Muscle of arm (tissue), 14 donors: ENCODE measurements at places on chromosomes 1 and 21. TPM values are rescaled to one million over a fixed set of nuclear protein-coding genes. Genes with fewer than 3 reads are reported as not detected.
A peak's percentile ranks its signal among the peaks of the same experiment; 100 is the strongest.

The CLDN17 gene
- not detected for polyA plus RNA-seq

GRCh38 chr1:84301004-84301784 lies at the start of gene SAMD13:
Gene SAMD13, plus strand, starts transcription at chr1:84301708. Its CDS starts 1,527 bp downstream, at chr1:84303235.
- peak; percentile 89 for DNase-seq

- DNase-seq: peak; percentile 63
Observed at GRCh38 chr1:159000625-159001024, 9.1 kb upstream of the IFI16 start.

DNA sequence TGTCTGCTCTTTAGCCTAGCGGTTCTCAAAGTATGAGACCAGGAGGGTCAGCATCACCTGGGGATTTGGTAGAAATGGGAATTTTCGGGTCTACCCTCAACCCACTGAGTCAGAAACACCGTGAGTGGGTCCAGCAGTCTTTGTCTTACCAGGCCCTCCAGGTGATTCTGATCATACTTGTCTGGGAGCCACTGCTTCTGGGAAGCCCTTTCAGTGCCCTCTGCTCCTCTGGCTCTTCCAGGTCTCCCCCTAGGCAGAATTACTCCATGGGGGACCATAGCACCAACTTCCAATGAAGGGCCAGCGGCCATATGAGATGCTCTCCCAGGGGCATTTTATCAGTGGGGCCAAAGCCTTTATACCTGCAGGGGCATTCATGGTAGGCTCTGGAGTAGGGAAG lies 81.0 kb upstream of the ETV3 start:
- no peak for DNase-seq

- DNase-seq: peak; percentile 42
Observed at GRCh38 chr1:73998348-73998959, 199.5 kb downstream of the LRRIQ3 start.

- DNase-seq: peak; percentile 52
Observed at GRCh38 chr1:3170561-3171453, 101.8 kb downstream of the PRDM16 start.

GRCh38 chr1:192927496-192927895 lies 118.7 kb downstream of the RGS2 start:
- no peak for DNase-seq

- no peak for DNase-seq
Observed at GRCh38 chr1:176017722-176018121, 189.4 kb downstream of the COP1 start.

The AADACL3 gene
- not detected for polyA plus RNA-seq

DNA sequence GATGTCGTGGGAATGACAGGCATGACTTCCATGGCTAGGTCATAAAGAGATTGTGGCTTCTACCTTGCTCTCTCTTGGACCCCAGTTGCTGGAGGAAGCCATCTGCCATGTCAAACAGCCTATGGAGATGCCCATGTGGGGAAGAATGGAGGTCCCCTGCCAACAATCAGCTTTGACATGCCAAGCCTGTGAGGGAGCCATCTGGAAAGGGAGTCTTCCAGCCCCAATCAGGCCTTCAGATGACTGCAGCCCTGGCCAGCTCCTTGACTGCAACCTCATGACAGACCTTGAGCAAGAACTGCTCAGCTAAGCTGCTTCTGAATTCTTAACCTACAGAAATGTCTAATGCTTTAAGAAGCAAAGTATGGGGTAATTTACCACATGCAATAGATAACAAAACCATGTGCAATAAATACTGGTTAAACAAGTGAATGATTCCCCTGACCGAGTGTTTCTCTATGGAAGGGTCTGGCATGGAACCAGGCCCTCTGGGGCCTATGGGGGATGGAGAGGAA lies 187.1 kb downstream of the HIVEP3 start:
- no peak for DNase-seq

- no peak for DNase-seq
Observed at GRCh38 chr1:107153014-107153413, 12.2 kb downstream of the NTNG1 start.

DNA sequence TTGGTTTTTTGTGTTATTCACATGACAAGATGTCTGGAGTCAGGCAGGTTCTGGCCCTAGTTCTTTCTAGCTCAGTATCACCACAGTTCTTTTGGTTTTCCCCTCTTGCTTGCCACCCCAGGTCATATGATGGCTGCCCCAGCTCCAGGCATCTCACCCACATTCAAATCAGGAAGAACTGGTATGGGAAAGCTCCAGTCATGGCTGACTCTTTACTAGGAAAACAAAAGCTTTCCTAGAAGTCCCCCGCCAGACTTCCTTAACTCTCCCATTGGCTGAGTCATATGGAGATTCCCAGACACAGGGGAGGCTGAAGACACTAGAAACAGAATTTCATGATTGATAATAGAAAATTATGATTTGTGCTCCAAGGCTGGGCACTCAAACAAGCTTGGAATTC lies 22.1 kb upstream of the EYA3 start:
- no peak for DNase-seq

DNA sequence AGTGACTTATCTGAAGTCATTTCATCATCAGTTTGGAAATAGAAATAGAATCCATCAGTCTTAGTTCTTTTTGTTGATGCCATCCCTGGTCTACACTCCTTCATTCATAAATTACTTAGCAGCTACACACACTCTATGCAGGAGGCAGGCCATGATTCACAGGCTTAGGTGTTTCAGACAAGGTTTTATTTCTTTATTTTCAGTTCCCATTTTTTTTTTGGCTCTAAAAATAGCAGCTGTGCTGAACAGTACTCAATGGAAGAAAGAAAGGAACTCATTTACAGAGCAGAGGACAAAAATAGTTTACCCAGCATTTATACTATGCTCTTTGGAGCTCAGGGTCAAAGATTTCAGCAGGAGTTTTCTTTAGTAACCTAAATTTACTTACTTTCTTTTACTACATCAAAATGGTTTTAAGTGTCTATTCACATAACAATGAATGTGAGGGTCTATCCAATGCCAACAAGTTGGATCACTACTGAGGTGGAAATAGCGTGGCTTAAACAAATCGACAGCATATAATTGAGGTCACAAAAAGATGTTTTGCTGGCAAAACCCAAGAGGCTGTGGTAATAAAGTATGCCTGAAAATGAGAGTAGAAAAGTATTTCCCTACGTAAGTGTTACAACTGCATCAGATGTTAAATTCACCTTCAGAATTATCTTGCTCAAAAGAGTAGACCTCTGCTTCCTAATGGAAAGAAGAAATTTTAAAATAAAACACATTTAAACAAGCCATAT lies 7.7 kb downstream of the KRTAP19-8 start:
- DNase-seq: no peak

GRCh38 chr1:246043556-246043955 lies 463.5 kb downstream of the SMYD3 start:
- no peak for DNase-seq
